ENCODE measurements at places on chromosomes 6 and 20. TPM values are rescaled to one million over a fixed set of nuclear protein-coding genes. Genes with fewer than 3 reads are reported as not detected.

LPIN3 gene
- 3.6 TPM for total RNA-seq

KIAA1755 gene
- total RNA-seq: 0.30 TPM

FAXC gene
- 2.6 TPM for total RNA-seq

SCP2D1 gene
- not detected for total RNA-seq
